ENCODE measurements at places on chromosomes 13 and 19.

DNA sequence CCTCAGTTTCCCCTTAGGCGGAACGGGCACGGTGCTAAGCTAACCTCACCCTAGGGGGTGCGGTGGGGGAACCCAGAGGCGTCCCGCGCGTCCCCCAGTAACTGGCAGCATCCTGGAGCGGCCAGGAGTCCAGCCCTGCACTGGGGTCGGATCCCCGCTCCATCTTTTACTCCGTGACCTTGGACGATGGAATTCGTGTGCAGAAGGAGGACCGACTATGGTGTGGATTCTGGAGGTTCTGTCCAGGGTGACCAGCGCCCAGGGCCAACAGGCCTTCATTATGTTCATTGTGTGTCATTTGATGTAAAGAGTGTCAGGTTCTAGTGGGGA is 630 bp downstream of the SPPL2B start:
- no peak for DNase-seq

GRCh38 chr19:9523885-9524474 is 14.5 kb downstream of the ZNF426 start:
- DNase-seq = no peak

DNA sequence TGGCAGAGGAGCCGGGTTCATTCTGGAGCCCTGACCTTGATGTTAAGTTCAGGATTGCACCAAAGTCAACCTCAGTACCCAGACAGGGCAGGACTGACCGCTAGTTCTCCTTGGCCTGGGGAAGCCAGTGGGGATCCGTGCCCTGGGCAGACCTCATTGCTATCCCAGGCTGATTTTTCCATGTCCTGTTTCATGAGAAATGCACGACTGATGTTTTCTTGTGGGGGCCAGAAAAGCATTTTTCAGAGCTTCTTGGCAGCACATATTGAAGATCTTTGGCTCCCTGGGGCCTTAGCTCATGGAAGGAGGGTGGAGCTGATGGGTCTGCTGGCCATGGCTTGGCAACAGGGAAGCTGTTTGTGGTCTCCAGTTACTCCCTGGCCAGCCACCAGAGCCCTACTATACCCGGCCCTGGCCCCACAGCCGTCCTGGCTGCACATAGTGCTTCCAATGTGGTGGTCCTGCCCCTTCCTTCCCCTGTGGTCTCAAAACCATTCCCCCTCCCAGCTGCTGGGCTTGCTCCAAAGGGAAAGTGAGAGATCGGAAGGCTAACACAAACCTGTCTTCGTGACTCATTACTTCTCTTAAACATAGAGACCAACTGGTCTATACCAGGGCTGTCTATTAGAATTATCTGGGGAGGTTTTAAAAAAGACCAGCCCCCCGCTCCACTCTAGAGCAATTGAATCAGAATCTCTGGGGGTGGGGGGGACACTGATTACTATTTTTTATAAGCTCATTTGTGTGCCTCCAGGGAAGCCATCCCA is 11.2 kb downstream of the IL17D start:
- DNase-seq = no peak

GRCh38 chr13:88932950-88933349 is 1261.8 kb downstream of the SLITRK5 start:
- no peak for DNase-seq

- DNase-seq = no peak
Observed at GRCh38 chr13:52421216-52421615, 15.2 kb upstream of the THSD1 start.

GRCh38 chr19:3661284-3662238 is 35.0 kb upstream of the CACTIN start:
- DNase-seq = no peak

DNA sequence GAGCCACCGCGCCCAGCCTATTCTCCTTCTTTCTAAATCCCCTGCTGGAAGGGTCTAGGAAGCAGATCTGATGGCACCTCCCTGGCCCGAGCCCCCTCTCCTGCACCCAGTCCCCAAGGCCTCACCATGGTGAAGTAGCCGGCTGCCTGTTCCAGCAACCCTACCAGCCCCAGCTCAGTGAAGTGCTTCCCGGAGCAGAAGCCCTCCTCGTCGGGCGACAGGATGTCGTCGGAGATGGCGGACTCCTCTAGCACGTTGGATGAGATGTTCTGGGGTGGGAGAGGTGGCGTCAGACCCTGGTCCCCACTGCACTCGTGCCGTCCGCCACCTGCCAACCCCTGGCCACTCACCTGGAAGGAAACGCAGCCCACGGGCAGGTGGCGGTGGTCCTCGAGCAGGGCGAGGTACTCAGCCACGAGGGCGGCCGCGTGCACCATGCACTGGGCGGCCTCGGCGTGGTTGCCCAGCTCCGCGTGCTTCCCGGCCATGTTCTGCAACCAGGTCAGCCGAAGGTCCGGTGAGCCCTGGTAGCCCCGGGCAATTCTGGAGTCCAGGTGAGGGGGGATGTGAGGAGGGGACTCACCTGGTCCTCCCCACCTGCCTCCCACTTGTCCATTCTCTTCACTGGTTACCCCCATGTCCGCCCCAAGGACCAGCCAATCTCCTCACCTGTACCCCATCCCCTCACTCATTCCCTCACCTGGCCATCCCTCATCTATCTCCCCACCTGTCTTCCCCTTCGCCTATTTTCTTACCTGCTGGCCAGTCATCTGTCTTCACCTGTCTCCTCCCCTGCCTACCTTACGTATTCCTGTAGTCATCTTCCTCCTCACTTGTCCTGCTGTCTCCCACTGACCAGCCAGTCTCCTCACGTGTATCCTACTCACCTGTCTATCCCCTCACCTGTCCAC is 11.5 kb upstream of the KANK2 start:
- DNase-seq = no peak
